ENCODE measurements at places on chromosomes 6 and 20. TPM values are rescaled to one million over a fixed set of nuclear protein-coding genes. Genes with fewer than 3 reads are reported as not detected.

OPRM1 gene
- total RNA-seq, result not detected

TPD52L1 gene
- 41.4 TPM for total RNA-seq

NMBR gene
- not detected for total RNA-seq

E2F1 gene
- 2.2 TPM for total RNA-seq

SAMD3 gene
- total RNA-seq, result 1.5 TPM

MBOAT1 gene
- 6.1 TPM for total RNA-seq

NINL gene
- total RNA-seq, result 4.2 TPM

GDAP1L1 gene
- not detected for total RNA-seq

DUSP15 gene
- 1.0 TPM for total RNA-seq

ECT2L gene
- total RNA-seq, result 0.33 TPM

MYCT1 gene
- 13.2 TPM for total RNA-seq

ZNF184 gene
- 6.5 TPM for total RNA-seq

DNA sequence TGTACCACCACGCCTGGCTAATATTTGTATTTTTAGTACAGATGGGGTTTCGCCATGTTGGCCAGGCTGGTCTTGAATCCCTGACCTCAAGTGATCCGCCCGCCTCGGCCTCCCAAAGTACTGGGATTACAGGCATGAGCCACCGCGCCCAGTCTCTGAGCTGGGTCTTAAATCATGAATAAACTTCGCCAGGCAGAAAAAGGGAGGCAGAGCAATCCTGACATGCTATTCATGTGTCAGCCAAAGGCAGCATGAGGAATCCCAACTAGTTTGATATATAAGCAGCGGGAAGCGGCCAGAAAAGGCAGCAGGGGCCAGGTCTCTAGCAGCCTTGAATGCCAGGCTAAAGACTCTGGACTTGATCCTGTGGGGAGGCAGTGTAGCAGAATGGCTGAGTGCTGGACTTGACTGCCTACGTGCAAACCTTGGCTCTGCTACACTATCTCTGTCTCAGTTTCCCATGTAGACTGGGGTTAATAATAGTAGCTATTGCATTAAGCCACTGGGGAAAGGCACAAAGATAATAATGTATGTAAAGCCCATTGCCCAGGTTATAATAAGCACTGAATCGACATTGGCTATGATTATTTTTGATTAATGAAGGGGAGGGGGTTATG lies 1.8 kb downstream of the PROCR start:
- DNase-seq, result no peak

DNA sequence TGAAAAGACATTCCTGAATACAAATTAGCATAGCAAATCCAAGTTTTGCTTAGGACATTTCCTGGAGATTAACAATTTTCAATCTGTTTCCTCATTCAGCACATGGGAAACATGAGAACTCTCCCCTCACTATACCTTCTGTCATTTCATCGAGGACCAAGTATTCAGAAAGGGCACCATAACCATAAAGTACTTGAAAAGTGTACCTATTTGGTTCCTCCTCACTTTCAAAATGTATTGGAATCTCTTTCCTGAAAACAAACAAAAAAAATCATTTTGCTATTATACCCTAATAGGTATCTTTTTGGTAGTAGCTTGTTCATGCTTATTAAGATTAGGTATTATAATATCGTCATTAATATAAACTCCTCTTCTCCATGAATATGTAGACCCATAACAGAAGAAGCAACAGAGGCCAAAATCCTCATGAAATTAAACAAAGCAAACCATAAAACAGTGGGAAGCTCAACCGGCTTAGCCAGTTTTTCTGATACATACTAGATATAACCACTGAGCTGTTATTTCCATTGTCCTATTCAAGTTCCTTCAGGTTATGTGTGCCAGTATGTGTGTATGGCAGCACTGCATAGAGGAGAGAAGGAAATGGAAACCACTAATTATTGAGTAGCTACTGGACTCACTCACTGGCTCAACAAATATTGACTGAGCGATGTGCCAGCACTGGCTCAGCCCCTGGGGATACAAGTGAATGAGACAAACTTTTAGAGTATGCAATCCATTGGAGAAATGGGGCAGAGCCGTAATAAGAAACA lies 274.0 kb downstream of the MAFB start:
- no peak for DNase-seq

GRCh38 chr6:13397359-13398068 lies 69.2 kb upstream of the TBC1D7 start:
- DNase-seq, result no peak

DNA sequence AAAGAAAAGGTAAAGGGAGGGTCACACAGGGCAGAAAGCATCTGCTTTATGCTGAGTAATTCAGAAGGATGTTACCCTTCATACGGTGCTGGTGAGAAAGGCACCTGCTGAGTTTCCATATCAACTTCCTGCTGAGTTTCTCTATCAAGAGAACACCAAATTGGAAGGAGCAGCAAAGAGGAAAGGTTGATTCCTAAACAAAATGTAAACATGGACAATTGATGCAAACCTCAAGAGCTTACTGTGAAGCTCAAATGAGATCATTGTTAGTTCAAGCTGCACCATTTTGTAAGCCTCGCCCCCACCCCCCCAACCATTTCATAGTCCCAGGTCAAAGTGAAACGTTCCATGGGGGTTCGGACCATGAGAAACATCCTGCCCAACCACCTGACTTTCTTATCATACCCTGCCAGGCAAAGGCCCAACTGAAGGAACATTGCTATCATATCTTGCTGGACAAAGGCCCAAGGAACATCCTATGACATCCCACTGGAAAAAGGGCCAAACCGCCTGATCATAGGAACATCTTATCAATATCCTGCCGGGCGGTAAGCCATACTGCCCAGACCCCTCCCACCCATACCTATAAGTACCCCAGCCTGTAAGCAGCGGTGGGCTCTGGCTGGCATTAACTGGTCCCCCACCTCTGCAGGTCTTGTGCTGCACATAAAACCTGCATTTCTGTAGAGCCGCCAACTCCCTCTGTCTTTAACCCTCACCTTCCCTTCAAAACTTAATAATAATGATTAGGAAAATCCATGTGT lies 171.6 kb downstream of the UBE3D start:
- DNase-seq, result no peak

- DNase-seq, result no peak
These were observed 745.7 kb downstream of the RFPL4B start for GRCh38 chr6:113092795-113093194.

- DNase-seq, result no peak
These were observed 28.9 kb upstream of the CD83 start for GRCh38 chr6:14088600-14089192.

- no peak for DNase-seq
These were observed 20.4 kb downstream of the EPB41L2 start for GRCh38 chr6:131042664-131043063.

DNA sequence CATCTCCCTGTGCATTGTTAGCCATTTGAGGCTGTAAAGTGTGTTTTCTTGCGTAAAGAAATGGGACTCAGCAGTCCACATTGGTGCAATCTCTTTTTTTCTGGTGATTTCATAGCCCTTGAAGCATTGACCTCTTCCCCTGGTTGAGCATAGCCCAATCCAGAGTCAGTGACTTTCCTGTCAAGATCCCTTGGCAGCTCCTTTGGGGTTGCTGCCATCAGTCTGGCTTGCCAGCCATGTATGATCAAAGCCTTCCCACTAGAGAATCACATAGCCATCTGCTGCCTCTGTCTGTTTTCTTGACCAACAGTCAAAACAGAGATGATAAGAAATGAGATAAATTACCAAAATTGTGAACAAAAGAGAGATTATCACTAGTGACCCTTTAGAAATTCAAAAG lies 19.6 kb downstream of the HLA-A start:
- no peak for DNase-seq

- no peak for DNase-seq
These were observed 19.7 kb downstream of the WRNIP1 start for GRCh38 chr6:2784930-2785329.

GRCh38 chr6:158115102-158115501 lies 53.0 kb downstream of the SERAC1 start:
- no peak for DNase-seq

DNA sequence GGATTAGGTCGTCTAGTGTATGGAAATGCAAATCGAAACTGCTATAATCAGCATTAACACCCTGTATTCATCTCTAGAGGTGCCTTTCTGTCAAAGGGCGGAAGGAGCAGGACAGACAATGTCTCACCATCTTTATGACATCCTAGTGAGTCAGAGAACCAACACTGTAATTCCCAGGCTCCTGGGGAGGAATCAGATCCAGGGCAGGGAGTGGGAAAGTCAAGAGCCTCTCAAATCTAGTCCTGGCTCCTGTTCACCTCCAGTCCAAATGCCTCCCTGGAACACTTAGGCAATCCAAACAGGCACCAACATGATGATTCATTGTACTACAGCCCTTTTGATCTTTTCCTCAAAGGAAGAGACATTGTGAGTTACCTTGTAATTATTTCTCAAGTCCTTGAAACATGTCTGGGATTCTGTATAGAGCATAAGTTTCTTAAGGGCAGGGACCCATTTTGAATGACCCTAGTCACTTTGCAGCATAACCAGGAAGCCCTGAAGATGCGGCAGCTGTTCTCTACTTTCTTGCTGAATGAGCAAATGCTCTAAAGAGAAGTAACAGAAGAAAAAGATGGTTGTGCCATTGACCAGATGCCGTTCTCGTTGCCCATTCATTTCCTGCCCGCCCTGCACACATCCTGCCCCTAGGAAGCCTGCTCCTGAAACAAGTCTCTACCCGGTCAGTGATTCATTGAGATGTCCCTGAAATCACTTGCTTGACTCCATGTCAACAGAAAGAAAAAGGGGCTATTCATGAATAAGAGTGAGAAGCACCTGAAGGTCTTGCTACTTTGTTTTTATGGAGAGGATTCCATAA lies 112.8 kb upstream of the JARID2 start:
- DNase-seq, result no peak

- no peak for DNase-seq
These were observed 464.1 kb downstream of the UTRN start for GRCh38 chr6:144749263-144749662.

- DNase-seq, result no peak
These were observed 877.8 kb downstream of the EPHA7 start for GRCh38 chr6:92541448-92542060.

GRCh38 chr6:157985378-157986155 lies 3.9 kb downstream of the SYNJ2 start:
- peak; percentile 35 for DNase-seq

GRCh38 chr20:43102394-43102793 lies 87.3 kb downstream of the PTPRT start:
- DNase-seq, result no peak

- peak; percentile 89 for DNase-seq
These were observed 67.8 kb upstream of the RALGAPA2 start for GRCh38 chr20:20780127-20780824.

- no peak for DNase-seq
These were observed 18.3 kb upstream of the GPRC6A start for GRCh38 chr6:116847227-116847626.

DNA sequence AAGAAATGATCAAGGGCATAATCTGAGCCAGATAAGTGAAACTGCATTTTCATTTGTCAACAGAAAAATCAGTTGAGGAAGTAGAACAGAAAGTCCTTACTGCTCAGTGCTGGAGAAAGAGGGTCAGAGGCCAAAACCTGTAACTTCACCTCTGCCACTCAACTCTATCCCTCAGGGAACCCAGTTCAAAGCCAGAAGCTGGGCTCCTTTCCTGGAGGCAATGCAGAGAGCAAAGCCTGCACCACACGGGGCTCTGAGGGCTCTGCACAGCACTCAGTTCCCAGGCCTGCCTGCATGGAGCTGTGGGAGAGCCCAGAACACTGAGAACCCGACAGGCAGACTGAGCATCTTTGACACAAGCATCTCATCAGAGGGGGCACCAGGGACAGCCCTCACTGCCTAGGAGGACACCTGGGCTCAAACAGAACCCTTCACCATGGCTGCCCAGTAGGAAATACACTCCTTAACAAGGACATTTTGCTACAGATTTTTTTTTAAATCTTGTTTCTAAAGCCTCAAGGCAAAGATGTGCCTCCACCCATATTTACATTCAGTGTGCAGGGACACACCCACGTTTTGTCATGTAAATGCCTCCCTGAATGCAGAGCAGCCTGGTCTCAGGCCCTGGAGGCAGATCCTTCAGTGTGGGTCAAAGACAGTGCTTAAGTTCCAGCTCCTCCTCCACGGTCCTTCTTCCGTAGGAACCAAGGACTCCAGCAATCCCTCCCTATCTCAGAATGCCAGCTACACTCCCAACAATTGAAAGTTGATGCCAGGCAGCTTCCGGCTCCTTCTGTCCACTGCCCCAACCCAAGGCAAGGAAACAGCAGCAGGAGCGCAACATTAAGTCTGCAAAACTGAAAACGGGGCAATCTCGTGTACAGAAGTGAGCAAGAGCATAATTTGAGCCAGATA lies 6.6 kb downstream of the RNASET2 start:
- DNase-seq, result no peak

DNA sequence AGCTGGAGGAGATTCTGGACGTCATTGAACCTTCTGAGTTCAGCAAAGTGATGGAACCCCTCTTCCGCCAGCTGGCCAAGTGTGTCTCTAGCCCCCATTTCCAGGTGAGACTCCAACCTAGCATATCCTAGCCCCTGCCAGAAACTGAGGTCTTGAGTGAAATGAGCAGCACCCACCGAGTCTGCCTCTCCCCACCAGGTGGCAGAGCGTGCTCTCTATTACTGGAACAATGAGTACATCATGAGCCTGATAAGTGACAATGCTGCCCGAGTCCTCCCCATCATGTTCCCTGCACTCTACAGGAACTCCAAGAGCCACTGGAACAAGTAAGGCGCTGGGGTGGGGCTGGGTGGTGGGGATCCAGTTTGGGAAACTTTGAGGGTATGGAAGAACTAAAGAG lies 4.6 kb downstream of the MEA1 start:
- no peak for DNase-seq

- DNase-seq, result no peak
These were observed 4.7 kb downstream of the NPEPL1 start for GRCh38 chr20:58697201-58697866.

- no peak for DNase-seq
These were observed 100.5 kb downstream of the EYA4 start for GRCh38 chr6:133341607-133342158.

DNA sequence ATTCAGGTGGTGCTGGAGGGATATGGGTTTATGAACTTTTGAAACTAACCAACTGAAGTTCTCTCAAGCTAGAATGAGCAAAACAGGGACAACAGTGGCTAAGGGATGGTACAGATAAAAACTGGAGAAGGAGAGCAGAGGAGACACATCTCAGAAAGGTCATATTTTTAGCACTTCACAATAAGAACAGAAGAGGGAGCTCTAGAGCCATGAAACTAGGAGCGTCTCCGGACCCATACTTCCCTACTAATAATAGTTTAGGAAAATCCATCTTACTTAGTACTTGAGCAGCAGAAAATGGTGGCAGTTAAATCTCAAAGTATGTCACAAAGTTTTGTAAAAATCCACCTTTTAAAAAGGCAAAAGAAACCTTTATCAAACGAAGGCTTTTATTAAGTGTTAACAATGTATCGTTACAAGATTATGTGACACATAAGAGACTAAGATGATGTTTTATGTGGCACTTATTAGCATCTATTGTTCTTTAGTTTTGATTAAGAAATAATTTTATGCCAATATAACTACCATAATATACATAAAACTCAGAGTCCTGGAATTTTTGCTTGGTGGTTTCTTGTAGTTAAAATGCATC lies 278.6 kb downstream of the TBC1D32 start:
- DNase-seq, result no peak

DNA sequence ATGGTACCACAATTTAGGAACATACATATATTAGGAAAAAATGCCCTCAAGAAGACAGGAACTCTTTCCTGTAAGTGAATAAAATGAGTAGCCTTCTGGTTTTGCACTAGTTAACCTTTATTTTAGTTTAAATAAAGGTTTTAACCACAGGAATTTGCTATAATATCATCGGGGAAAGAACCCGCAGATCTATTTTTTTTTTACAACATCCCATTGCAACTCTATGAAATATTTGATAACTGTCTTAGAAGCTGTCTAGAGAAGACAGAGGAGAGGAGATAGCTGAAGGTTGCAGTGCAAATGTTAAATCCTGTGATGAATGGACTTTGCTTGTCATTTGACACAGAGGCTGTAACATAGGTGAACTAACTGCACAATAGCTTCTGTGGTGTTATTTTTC lies 69.5 kb downstream of the TINAG start:
- DNase-seq, result no peak

Measured in posterior vena cava (tissue), 2 donors.